ENCODE measurements at places on chromosomes 2 and 18.

DNA sequence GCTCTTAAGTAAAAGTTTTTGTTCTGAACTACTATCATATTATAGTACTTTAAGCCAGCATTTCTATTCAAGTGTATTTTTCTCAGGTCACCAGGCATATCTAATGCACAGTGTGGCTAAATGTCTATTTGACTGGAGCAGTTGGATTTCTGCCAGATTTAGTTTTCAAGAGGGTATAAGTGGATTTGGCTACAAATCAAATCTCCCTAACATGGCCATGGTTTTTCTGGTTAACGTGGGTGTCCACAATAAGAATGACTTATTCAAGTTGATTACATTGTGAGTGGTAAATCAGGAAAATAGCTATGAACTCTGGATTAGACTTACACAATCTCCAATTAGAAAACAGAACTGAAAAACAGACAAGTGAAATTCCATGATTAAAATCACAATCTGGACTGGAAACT, 5.7 kb upstream of the CHN1 start:
- DNase-seq = no peak

- DNase-seq = no peak
These were observed 53.0 kb downstream of the GPD2 start for GRCh38 chr2:156489195-156489594.

- DNase-seq = no peak
These were observed 1460.3 kb downstream of the SUCLG1 start for GRCh38 chr2:82998781-82999180.

DNA sequence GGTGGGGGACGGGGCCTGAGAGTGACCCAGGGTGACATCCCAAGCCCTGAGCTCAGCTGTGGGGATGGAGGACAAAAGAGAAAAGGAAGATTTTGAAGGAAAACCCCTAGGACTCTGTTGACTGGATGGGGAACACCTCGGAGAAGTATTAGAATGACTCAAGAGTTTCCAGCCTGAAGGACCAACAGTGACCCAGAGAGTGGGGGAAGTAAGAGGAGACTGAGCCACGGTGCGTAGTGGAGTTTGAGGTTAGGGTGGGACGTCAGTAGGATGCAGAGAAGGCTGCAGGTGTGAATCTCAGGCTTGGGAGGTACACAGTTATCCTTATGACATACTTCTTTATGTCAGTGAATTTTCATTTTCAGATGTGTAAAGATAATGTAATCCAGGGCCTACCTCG, 119.5 kb downstream of the NCK2 start:
- DNase-seq = no peak

DNA sequence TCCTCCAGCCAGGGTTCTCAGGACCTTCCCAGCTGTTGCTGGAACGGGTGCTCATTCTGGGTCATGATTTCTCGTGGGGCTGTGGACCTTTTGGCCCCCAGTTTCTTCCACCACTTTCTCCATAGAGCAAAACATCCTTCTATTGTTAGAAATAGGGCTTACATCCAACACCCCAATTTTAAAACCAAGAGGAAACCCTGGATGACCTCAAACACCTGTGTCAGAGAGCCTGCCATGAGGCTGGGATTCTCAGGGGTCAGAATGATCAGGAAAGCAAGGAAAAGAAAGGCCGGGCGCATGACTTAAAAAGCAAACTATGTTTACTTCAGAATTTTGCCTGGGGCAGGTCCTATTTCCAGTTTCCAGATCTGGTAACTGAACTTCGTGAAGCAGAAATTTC, 307.9 kb upstream of the MEIS1 start:
- DNase-seq = no peak

DNA sequence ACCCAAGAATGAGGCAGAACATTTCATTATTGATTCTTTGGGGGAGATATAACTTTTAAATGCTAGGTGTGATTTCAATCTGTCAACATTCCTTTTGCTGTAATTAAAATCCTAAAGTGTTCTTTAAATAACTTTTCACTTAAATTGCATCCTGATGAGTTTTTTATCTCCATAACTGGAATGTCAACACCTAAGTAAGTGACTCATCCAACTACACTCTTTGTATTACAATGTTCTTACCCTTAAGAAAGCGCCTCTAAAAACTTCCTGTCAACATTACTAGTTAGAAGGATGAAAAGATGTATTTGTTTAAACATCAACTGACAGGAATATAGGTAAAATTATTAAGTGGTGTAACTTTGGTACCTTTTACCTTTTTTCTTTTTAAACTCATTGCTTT, 1657.0 kb downstream of the LRP1B start:
- DNase-seq = no peak

DNA sequence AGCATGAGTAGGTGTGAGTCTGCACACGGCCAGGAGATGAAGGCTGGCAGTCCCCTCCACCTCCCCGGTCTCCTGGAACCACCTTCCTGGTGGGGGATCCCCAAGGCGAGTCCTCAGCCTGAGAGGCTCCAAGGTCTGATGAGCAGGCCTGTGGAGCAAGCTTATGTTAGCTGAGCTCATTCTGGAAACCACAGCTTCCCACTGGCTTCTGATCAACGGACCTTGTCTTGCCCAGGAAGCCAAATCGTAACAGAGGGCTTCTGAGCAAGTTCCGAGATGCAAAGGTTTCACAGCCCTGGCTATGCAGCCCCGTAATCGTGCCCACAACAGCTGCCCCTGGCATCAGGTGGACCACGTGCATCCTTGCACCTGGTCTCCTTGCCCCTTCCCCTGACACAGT, 28.8 kb upstream of the GPR55 start:
- no peak for DNase-seq

- no peak for DNase-seq
These were observed 1127.1 kb downstream of the DPP10 start for GRCh38 chr2:115569547-115569946.

- DNase-seq = no peak
These were observed 3.4 kb upstream of the OR6B3 start for GRCh38 chr2:240056678-240057077.

GRCh38 chr2:140882671-140883620, 1247.9 kb downstream of the LRP1B start:
- peak; percentile 89 for DNase-seq

- DNase-seq = peak; percentile 33
These were observed 55.2 kb upstream of the LDLRAD4 start for GRCh38 chr18:13163167-13163927.

DNA sequence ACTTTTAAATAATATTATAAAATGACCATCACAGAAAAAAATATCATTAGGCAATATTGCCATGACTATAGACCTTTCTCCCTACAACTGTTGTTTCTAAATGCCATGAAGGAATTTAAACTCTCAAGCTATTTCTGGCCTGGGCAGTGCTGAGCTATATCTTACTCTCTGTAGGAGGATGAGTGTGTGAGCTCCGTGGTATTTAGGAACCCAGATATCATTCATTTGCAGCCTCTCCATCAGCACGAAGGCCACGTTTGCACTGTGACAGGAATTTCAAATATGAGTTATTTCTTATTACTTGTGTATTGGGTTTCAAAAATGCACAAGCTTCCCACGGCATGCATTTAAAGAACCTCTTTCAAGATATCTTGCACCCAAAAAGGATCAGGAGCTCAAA, 35.0 kb upstream of the SOX11 start:
- DNase-seq = no peak

DNA sequence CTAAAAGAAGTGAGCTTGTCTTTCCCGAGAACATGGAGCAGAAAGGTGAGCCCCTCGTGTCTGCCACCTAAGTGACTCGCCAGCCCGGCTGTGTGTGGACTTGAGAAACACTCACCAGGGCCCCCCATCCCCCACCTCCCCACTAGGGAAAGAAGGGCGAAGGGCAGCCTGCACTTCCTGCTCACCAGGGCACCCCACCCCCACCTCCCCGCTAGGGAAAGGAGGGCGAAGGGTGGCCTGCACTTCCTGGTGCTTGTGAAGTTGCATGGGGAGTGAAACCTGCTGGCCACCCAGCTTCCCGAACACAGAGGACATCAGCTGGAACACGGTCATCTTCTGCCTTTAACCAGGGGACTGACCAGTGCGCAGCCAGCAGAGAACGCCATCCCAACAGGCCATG, 402.7 kb upstream of the SALL3 start:
- no peak for DNase-seq

DNA sequence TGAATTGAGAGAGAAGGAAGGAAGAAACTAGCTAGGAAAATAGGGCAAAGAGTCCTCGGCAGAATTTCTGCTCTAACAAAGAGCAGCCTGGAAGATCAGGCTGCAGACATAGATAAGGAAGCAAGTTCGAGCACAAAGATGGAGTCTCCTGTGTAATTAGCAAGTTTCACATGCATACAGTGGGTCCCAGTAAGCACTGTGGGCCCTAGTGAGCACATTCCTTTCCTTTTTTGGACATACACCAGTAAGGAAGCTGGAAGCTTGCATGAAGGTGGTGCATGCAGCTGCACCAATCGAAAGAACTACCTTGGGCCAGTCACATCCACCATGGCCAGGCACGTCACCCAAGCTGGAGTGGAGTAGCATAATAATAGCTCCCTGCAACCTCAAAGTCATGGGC, 109.7 kb downstream of the NOL4 start:
- no peak for DNase-seq

DNA sequence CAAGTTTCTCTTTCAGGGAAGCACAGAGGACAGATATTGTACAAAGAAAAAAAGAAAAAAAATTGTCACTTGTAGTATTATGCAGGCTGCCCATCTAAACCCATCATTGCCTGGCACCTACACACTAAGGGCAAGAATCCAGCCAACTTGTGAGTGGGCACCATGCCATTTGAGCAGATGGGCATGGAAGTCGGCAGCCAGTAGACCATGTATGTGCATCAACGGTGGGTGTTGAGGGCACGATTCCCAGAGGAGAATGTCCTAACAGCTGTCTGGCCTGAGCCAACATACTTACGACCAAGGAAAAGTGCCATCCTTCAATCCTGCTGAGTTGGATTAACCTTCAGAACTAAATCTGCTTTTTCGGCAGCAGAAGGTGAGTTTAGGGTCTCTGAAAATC, 63.9 kb downstream of the ARHGAP15 start:
- no peak for DNase-seq

- DNase-seq = no peak
These were observed 9.8 kb downstream of the CKAP2L start for GRCh38 chr2:112754564-112754963.

- DNase-seq = no peak
These were observed 122.0 kb downstream of the KIAA1328 start for GRCh38 chr18:36950960-36951359.

DNA sequence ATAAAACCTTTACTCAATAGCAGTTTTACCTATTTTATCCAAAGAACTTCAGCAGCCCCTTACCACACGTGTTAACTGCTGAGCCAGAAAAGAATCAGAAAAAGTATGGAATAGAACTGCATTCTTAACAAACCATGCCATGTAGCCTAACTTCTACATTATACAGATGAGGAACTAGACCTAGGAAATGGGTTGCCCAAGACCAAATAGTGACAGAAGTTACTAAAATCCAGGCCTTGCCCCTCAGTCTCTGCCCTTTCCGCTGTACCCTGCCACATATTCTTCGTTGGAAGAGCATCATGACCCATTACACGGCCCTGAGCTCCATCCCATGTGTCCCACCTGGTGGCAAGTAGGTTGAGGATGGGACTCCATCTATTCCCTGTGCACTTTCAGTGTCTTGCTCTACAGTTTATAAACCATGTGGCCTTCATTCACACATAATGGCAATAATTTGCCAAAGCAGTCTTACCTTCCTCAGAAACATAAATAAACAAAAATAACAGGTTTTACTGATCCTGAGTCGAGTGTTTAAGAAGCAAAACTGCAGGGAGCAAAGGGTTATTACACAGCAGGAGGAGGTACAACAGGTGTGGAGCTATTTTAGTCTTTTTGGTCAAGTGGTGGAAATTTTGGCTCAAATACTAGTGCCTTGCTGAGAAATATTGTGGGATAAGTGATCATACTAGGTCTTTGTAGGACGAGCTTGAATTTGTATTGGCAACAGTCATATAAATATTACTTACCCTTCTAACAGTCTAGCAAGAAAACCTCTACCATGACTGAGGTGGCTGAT, 46.5 kb downstream of the HNRNPLL start:
- no peak for DNase-seq

DNA sequence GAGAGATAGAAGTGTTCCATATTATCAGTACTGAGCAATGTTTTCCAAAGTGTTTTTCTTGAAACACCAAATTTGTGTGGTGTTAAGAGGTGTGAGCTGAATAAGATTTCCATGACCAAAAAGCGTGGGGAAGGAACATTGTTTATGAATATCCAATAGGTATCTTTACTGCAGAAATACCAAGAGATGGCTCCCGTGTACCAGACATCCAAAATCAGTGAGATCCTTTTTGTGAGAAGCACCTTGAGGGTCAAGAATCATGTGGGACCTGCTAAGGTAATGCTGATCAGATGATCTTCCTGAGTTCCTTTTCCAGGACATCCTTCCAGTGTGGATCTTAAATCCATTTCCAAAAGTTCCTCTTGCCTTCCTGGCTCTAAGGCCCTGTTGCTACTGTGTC, 246.0 kb downstream of the MYO3B start:
- no peak for DNase-seq

DNA sequence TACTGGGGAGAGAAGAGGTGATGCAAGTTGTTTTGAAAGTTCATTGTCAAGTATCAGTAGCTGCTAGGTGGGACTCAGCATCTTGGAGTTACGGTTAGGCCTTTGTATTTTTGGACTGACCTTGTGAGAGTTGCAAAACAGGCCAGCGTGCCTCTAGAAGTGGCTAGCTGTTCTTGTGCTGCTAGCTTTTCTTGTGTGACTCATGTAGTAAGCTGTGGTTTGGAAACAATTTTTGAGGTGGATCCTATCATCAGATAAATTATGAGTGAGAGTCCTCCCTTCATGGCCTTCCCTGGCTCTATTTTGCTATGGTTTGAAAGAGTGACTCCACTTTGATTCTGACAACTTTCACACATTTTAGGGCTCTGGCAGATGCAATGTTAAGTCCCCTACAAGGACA, 409.2 kb upstream of the HS6ST1 start:
- peak; percentile 83 for DNase-seq

DNA sequence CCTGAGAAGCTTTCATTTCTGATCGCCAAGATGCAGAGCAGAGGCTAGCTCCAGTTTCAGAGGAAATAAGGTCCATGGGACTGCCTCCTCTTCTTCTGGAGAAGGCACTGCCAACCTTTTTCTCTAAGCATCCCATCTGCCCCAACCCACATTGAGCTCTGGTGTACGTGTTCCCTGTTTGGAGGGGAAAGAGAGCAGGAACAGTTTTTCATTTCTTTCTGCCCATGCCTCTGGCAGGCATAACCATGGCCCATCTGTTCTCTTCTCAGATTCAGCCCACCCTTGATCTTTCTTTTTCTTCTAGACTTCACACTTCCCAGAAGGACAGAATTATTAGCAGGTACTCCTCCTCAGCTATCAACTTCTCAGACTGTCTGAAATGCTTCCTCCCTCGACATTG, 1110.3 kb upstream of the KLHL29 start:
- DNase-seq = no peak

- DNase-seq = no peak
These were observed 94.9 kb downstream of the MALT1 start for GRCh38 chr18:58766164-58766563.

GRCh38 chr2:51368250-51368649, 336.3 kb upstream of the NRXN1 start:
- DNase-seq = no peak

GRCh38 chr2:8977758-8978157, 25.7 kb downstream of the MBOAT2 start:
- no peak for DNase-seq

- DNase-seq = no peak
These were observed 241.4 kb upstream of the KLHL14 start for GRCh38 chr18:33014060-33014796.

GRCh38 chr2:191740759-191741158, 62.8 kb downstream of the NABP1 start:
- DNase-seq = peak; percentile 23
